ENCODE measurements at places on chromosomes 1 and 21. TPM values are rescaled to one million over a fixed set of nuclear protein-coding genes. Genes with fewer than 3 reads are reported as not detected.

Gene CLK2
- 24.2 TPM for total RNA-seq

Gene UBXN10
- total RNA-seq = 7.4 TPM

Gene HES2
- not detected for total RNA-seq

Gene SWT1
- 36.0 TPM for total RNA-seq

Gene LCE1D
- total RNA-seq = not detected

Gene BEND5
- total RNA-seq = 17.5 TPM

Gene LCE2A
- total RNA-seq = not detected

Gene KRTAP19-1
- total RNA-seq = not detected

Gene SIM2
- total RNA-seq = 0.46 TPM

Gene ASCL5
- 0.23 TPM for total RNA-seq

Gene CD34
- total RNA-seq = 1.8 TPM

Gene RPE65
- total RNA-seq = 2.1 TPM

Gene AMY1C
- not detected for total RNA-seq

Gene DLGAP3
- total RNA-seq = 23.8 TPM

Gene KISS1
- not detected for total RNA-seq

Gene C1orf87
- total RNA-seq = 0.46 TPM

Gene OR2W3
- total RNA-seq = 6.0 TPM

Gene SYCP1
- not detected for total RNA-seq

Gene IFI6
- total RNA-seq = 51.4 TPM

Gene RIIAD1
- 13.4 TPM for total RNA-seq

Gene HFM1
- total RNA-seq = 28.8 TPM

Gene MTF1
- 4.2 TPM for total RNA-seq

Gene IGSF9
- 3.9 TPM for total RNA-seq

Gene CYP4Z1
- 0.92 TPM for total RNA-seq

Gene GPR25
- total RNA-seq = 0.46 TPM

Gene OR2L5
- 1.8 TPM for total RNA-seq

Gene RPS6KA1
- 11.3 TPM for total RNA-seq

Gene PPCS
- total RNA-seq = 44.5 TPM

Gene EFNA3
- total RNA-seq = 13.8 TPM

Gene PRKACB
- total RNA-seq = 456 TPM
